ENCODE measurements at places on chromosomes 2 and 18. TPM values are rescaled to one million over a fixed set of nuclear protein-coding genes. Genes with fewer than 3 reads are reported as not detected.

Gene PER2
- 22.5 TPM for total RNA-seq

Gene KATNAL2
- not detected for total RNA-seq

Gene DIPK1C
- not detected for total RNA-seq

Gene ERMN
- total RNA-seq: not detected

Gene CHCHD5
- total RNA-seq: 8.4 TPM

Gene CACNB4
- total RNA-seq: 2.1 TPM

Gene CDK5R2
- total RNA-seq: not detected

Gene FAM228A
- total RNA-seq: 3.1 TPM

Gene LYPD6B
- 0.27 TPM for total RNA-seq

Gene SAG
- not detected for total RNA-seq

Gene SCYGR4
- not detected for total RNA-seq

DNA sequence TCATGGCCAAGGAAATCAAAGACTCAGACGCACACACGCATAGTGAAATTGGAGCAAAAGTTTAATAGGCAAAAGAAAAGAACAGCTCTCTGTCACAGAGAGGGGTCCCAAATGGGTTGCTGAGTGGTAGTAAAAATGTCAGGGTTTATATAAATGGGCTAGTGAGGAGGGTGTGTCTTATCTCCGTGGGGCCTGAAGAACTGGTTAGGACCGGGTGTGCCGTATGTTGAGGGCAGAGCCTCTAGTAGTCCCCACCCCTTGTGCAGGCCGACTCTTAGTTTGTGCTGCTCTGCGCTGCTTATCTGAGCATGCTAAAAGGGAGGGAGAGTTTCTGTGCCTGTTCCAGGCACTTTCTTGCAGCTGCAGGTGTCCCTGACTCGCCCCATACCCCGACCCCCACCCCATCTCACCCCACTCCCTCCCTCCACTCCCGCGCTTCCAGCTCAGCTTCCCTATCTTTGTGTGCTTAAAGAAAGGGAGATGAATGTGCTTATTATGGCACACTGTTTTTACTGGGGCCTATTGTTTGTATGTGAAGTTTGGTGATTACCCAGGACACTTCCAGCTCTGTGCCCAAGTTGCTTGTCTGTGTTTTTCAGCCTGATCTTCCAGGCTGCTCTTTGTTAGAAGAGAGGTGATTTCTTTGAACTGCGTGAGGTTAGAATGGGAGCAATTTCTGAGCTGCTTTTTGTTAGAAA lies 167.4 kb downstream of the SPAG16 start:
- H3K27me3 ChIP-seq: no peaks in the 10 kb centered on the region
- H3K27ac ChIP-seq: no peak overlapping the region
- DNase-seq: no peak
- no peaks in the 10 kb centered on the region for H3K36me3 ChIP-seq

- H3K27me3 ChIP-seq: no peaks in the 10 kb centered on the region
- H3K36me3 ChIP-seq: no peaks in the 10 kb centered on the region
- DNase-seq: peak; percentile 49
- H3K4me1 ChIP-seq: peaks cover 5% of the 10 kb centered on the region
- H3K27ac ChIP-seq: peak within 1 kb of the TSS; percentile 96
These were observed at the start of gene RNF152 for GRCh38 chr18:61892683-61893308. Gene RNF152, minus strand, starts transcription at chr18:61893007. Its CDS starts 76,544 bp downstream, at chr18:61816463.

GRCh38 chr2:213065583-213066442 lies 85.6 kb downstream of the IKZF2 start:
- no peaks in the 10 kb centered on the region for H3K4me1 ChIP-seq
- DNase-seq: no peak
- H3K27me3 ChIP-seq: no peaks in the 10 kb centered on the region

DNA sequence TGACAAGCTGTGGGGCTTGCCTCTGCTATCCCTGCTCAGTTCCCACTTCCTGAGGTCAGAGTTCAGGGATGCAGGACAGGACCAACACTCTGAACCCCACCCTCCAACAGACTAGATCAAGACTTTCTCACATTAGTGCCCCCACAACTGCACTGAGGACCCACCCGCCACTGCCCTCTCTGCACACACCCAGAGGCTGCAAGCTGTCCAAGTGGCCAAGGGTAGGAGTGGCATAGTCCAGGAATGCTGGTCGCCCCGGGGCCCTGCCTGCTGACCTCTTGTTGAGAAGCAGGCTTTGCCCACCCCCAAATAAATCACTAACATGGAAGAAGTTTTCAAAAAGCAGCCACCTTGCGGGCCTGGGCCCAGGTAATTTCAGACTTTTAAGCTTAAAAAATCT lies 5.5 kb upstream of the KIF1A start:
- H3K4me3 ChIP-seq: no peak overlapping the region
- DNase-seq: no peak
- H3K27me3 ChIP-seq: no peaks in the 10 kb centered on the region
- no peak overlapping the region for H3K27ac ChIP-seq

DNA sequence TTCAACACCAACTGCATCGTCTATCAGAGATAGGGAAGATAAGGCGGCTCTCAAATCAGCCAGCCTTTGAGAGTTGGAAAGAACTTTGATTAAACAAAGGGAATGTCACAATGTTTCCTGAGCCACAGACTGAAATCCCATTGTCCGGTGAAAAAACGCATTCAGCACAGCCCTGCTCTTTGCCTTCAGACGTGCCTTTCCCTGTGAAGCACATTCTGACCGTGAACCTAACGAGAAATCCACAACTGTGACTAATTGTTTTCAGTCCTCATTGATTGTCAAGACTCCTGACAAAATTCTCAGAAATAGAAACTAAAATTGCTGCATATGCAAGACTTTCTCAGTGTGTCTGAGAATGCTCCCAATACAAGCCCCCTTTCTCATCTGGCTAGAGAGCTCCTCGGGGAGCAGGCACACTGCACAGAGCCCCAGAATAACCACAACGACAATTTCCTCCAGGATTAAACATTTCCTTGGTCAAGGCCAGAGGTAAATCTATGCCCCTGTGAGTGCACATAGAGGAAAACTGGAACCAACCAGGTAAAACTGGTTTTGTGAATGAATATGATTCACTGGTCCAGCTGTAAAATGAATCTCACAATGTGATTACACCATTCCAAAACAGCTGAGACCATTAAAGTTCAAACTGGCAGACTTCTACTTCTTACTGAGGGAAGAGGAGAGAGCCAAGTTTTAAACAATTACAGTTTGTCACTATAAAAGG lies 561.9 kb upstream of the ID2 start:
- DNase-seq: no peak
- no peaks in the 10 kb centered on the region for H3K27me3 ChIP-seq
- H3K27ac ChIP-seq: no peak overlapping the region
- H3K4me3 ChIP-seq: no peak overlapping the region
- no peaks in the 10 kb centered on the region for H3K4me1 ChIP-seq
- no peaks in the 10 kb centered on the region for H3K36me3 ChIP-seq

DNA sequence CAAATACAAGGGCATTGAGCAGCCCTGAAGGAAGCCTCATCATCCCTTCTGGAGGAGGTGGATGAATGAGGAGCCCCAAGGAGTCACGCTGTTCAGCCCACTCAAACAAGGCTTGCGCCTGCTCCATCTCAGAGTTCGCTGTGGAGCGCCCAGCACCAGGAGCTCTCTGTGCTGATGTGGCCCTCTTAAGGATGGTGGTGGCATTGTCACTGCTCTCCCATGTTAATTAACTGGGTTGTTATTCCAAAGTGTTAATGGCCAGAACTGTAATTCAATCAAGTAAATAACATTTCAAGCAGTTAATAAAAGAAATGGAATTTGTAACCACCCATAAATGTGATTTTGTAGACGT lies 726.0 kb upstream of the RAB6C start:
- H3K27ac ChIP-seq: no peak overlapping the region
- no peaks in the 10 kb centered on the region for H3K36me3 ChIP-seq
- no peaks in the 10 kb centered on the region for H3K4me1 ChIP-seq
- no peaks in the 10 kb centered on the region for H3K27me3 ChIP-seq

DNA sequence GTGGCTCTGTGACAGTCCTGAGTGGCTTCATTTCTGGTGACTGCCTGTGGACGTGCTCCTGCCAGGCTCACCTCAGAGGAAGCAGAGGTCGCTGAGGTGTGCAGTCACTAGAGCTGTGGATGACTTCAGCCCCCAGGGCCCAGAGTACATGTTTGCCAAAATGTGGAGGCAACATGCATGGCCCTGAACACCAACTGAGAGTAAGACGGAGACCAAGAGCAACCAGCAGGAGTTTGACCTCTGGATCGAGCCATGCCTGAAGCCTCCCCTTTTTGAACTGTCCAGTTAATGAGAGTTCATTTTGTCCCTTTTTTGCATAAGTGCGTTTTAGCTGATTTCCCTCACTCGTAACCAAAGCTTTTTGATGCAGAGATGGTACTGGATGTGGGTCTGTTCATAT lies 184.9 kb downstream of the RTP5 start:
- H3K4me1 ChIP-seq: no peaks in the 10 kb centered on the region
- DNase-seq: no peak
- H3K27me3 ChIP-seq: no peaks in the 10 kb centered on the region
- no peak overlapping the region for H3K27ac ChIP-seq
- no peaks in the 10 kb centered on the region for H3K36me3 ChIP-seq

GRCh38 chr2:68806511-68807109 lies 64.6 kb downstream of the BMP10 start:
- no peaks in the 10 kb centered on the region for H3K36me3 ChIP-seq
- no peak for DNase-seq
- H3K4me3 ChIP-seq: no peak overlapping the region
- H3K27me3 ChIP-seq: no peaks in the 10 kb centered on the region
- no peak overlapping the region for H3K27ac ChIP-seq
- H3K4me1 ChIP-seq: no peaks in the 10 kb centered on the region

- H3K4me3 ChIP-seq: no peak overlapping the region
- no peak overlapping the region for H3K27ac ChIP-seq
- H3K36me3 ChIP-seq: no peaks in the 10 kb centered on the region
- H3K27me3 ChIP-seq: no peaks in the 10 kb centered on the region
- peaks cover 4% of the 10 kb centered on the region for H3K4me1 ChIP-seq
These were observed 11.8 kb downstream of the GULP1 start for GRCh38 chr2:188303363-188304031.

DNA sequence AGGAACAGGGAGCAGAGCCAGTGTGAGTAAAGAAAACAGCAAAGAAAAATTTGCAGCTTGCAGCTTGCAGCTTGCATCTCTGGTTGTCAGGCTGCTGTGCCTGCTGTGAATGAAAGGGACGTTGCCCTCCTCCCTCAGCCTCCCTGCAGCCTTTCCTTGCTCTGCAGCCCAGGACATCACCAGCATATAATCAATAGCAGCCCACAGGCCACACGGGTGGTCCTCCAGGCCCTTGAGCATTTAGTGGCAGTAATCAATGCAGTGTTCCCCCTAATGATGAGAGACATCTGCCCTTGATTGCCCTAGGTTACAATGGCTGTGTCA lies 122.2 kb upstream of the TACR1 start:
- H3K27me3 ChIP-seq: no peaks in the 10 kb centered on the region
- no peaks in the 10 kb centered on the region for H3K36me3 ChIP-seq
- no peaks in the 10 kb centered on the region for H3K4me1 ChIP-seq
- no peak for DNase-seq
- no peak overlapping the region for H3K4me3 ChIP-seq
- no peak overlapping the region for H3K27ac ChIP-seq

DNA sequence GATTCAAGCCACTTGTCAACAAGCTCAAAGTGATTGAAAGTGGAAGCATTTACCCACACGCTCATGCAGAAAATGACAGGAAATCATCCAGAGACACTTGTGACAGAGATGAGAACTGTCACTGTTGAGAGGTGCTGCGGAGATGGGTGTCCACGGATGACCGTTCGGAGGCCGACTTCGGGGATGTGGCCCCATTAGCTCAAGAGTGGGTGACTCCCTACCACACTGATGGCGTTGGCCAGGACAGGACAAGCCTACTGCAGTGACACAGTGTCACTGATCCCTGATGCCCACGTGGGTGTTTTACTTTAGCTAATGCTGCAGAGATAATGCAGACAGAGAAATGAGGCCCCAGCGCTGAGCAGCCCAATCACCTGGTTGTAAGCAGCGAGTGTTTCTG lies 81.5 kb upstream of the YWHAQ start:
- no peaks in the 10 kb centered on the region for H3K4me1 ChIP-seq
- H3K36me3 ChIP-seq: no peaks in the 10 kb centered on the region
- no peak overlapping the region for H3K4me3 ChIP-seq

- no peak overlapping the region for H3K27ac ChIP-seq
- DNase-seq: no peak
- H3K4me1 ChIP-seq: no peaks in the 10 kb centered on the region
These were observed 55.4 kb upstream of the THOC1 start for GRCh38 chr18:323253-323622.

DNA sequence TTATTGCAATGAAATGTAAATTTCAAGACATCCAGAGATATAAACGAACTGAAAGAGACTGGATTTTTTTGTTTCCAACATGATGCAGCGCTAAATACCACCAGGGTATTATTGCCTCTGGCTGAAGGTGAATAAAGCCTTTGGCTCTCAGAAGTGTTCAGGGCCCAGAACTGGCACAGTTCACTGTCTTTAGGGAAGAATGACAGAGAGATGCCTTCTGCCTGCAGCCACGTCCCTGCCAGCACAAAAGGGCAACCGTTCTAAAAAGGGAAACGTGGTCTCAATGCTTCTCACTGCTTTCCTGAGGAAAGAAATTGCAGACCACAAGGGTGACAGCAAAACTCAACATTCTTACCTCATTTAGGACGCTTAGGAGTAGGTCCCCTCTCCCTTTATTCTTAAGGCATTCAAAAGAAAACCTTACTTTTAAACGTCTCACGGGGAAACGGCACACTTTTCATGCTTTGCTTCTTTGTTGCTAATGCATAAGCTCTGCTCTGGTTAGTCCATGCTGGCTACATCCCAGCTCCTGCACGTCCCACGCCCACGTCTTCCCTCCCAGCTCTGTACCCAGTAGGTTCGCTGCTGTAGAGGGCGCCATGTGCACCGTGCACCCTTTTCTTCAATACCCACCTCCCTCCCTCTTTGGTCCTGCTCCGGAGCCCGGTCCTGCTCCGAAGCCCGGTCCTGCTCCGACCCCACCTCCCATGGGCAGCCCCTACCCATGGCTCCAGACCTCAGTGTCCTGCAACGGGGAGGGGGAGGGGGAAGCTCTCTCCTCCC lies 171.0 kb downstream of the HRH4 start:
- no peak for DNase-seq
- no peaks in the 10 kb centered on the region for H3K36me3 ChIP-seq
- H3K4me3 ChIP-seq: no peak overlapping the region
- no peaks in the 10 kb centered on the region for H3K4me1 ChIP-seq
- H3K27me3 ChIP-seq: no peaks in the 10 kb centered on the region
- no peak overlapping the region for H3K27ac ChIP-seq

GRCh38 chr2:179170901-179171300 lies 93.7 kb downstream of the SESTD1 start:
- no peak overlapping the region for H3K27ac ChIP-seq
- H3K4me3 ChIP-seq: no peak overlapping the region
- no peaks in the 10 kb centered on the region for H3K27me3 ChIP-seq
- H3K4me1 ChIP-seq: no peaks in the 10 kb centered on the region
- no peaks in the 10 kb centered on the region for H3K36me3 ChIP-seq

- H3K4me3 ChIP-seq: no peak overlapping the region
- DNase-seq: no peak
- no peaks in the 10 kb centered on the region for H3K4me1 ChIP-seq
- H3K27me3 ChIP-seq: no peaks in the 10 kb centered on the region
- H3K36me3 ChIP-seq: no peaks in the 10 kb centered on the region
- no peak overlapping the region for H3K27ac ChIP-seq
These were observed 583.4 kb upstream of the LRRTM1 start for GRCh38 chr2:80887841-80888378.

- DNase-seq: no peak
- no peaks in the 10 kb centered on the region for H3K36me3 ChIP-seq
- no peaks in the 10 kb centered on the region for H3K27me3 ChIP-seq
- H3K4me1 ChIP-seq: no peaks in the 10 kb centered on the region
- no peak overlapping the region for H3K27ac ChIP-seq
These were observed 53.5 kb downstream of the NCOA1 start for GRCh38 chr2:24544456-24545115.
